ENCODE measurements at places on chromosomes 4 and X.
A peak's percentile ranks its signal among the peaks of the same experiment; 100 is the strongest.

GRCh38 chr4:48262926-48263325, 6.7 kb downstream of the TEC start:
- DNase-seq: no peak

DNA sequence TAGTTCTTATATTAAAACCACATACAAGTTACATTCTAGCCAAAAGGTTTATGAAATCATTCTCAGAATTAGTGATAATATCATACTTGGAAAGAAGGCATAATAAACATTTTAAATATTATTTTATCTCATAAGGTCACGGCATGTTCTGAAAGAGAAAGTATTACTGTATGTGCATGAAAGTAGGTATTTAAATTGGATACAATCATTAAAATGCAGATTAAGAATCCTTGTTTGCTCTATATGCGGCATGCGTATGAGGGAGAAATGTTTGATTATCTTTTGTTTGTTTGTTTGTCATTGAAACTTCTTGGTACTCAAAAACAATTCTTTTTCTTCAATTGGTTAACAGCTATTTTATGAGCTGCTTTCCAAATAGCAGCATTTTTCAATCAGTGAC, 183.9 kb upstream of the TLL1 start:
- no peak for DNase-seq

DNA sequence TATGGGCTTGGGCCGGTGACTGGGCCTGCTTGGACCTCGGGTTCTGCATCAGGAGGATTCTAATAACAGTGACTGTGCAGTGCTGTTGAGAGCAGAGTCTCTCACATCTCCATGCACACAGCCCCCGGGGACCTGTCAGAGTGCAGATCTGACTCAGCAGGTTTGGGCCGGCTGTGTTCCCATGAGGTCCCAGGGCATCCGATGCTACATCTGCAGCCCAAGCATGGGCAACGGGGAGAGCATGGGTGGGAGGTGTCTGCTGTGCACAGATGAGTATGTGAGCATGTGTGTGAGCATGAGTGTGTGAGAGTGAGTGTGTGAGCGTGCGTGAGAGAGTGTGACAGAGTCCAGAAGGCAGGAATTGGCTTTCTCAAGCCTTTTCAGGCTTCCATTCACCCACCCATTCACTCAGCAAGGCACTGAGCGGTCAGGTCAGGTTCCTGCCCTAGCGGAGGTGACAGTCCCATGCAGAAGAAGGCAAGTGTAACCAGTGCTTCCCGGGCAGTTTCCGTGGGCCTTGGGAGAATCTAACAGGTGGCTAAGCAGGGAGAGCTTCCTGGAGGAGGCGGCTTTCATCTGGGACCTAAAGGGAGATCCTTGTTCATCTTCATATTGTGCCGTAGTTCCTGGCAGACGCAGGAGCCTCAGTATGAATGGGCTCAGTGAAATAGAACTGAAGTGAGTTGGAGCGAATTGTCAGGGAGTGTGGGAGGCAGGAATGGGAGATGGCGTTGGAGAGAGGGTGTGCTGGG, 62.6 kb downstream of the SORCS2 start:
- DNase-seq: peak; percentile 10

- no peak for DNase-seq
These were observed 12.7 kb downstream of the RASSF6 start for GRCh38 chr4:73607375-73608033.

DNA sequence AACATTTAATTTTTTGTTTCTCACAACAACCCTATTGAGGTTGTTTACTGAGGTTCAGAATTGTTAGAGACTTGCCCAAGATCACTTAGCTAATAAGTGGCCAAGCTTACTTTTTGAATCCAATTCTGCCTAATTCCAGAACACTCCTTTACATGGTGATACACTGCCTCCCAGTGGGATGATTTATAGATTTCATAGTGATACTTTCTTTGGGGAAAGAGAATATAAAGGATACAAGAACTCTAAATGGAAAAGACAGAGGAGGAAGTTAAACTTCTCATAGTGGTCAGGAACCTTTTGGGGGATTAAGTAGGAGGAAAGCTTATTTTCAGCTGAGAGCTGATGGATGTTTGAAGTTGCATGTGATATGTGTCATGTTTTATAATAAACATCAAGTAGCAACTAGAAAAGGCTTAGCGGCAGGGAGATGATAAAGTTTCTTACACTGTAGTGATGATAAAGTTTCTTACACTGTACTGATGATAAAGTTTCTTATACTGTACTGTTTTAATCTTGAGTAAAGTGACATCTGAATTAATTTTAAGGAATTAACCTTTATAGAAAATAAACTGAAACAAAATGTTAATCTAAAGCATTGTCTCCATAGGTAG, 15.3 kb downstream of the STAG2 start:
- DNase-seq: no peak

- no peak for DNase-seq
These were observed 127.2 kb upstream of the RPS6KA3 start for GRCh38 chrX:20393944-20394343.

DNA sequence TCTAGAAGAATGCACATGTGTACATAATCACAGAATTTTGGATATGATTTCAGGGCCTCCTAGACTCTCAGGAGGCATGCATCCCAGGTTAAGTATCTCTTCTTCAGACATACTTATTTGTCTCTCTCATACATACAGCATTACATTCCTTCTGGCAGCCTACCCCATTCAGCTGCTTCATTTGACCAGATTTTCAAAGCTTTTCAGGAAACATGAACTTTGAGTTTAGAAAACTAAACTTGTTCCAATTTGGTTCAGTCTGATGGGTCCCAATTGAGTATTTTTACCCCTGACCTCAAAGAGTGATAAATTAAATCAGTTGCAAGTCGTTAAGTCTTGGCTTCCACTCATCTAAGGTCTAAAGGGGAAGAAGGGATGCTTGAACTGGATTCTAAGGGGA, 330.9 kb downstream of the ARHGAP24 start:
- no peak for DNase-seq

GRCh38 chr4:63901304-63901703, 507.9 kb downstream of the TECRL start:
- no peak for DNase-seq

- no peak for DNase-seq
These were observed 4.1 kb downstream of the PCSK1N start for GRCh38 chrX:48831136-48831908.

DNA sequence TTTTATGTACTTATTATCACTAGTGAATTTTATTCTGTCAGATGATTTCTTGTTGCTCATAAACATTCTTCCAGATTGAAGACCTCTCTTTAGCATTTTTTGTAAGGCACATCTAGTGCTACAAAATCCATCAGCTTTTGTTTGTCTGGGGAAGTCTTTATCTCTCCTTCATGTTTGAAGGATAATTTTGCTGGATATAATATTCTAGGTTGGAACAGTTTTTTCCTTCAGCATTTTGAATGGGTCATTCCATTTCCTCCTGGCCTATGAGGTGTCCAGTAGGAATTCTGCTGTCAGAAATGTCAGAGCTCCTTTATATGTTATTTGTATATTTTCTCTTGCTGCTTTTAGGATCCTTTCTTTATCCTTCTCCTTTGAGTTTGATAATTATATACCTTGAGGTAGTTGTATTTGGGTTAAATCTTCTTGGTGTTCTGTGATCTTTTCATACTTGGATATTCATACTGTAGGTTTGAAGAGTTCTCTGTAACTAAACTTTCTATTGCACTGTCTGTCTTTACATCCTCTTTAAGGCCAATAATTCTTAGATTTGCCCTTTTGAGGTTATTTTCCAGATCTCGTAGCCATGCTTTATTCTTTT, 58.3 kb downstream of the PTPN13 start:
- no peak for DNase-seq

- DNase-seq: no peak
These were observed 168.7 kb upstream of the GALNTL6 start for GRCh38 chr4:171644430-171645057.

GRCh38 chrX:39689376-39690104, 408.2 kb downstream of the BCOR start:
- DNase-seq: no peak

- no peak for DNase-seq
These were observed 1088.8 kb downstream of the ADGRL3 start for GRCh38 chr4:62288808-62289541.

DNA sequence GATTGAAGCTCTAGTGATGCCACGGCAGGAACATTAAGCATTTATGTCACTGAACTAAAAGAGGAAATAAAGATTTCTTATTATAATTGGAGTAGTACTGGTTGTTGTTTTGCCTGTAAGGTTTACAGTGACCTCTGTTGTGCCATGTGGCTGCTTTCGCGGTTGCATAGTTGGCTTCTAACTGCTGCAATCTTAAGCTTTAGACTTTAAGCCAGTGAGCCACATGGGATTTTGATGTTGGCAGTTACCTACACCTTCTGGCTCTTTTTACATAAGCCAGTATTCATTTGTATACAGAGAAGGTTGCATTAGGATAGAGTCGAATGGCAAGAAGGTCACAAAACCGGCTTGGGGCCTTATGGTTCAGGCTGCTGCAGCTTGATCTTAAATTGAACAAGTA, 1311.6 kb downstream of the RAPGEF2 start:
- DNase-seq: no peak

DNA sequence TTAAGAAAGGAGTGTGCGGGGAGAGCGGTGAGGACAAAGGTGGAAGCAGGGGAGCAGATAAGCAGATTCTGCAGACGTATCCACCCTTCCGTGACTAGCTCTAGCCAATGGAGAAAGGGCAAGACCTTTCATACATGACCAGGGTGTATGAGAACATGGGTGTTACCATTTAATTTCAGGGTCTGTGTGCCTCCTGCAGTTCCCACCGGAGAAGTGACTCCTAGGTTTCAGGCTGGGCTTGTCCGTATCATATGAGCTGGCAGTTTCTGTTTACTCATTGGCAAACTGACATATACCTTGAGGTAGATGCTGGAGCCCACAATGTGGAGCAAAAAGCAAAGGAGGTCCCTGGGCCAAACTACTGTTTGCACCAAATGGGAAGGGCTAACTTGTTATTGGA, 6.8 kb downstream of the RBM47 start:
- DNase-seq: no peak

- no peak for DNase-seq
These were observed 2.9 kb downstream of the CCSER1 start for GRCh38 chr4:90130076-90130475.
